Right forelimb (tissue), 1 donor: ENCODE measurements at places on chromosomes 5 and 9.
A peak's percentile ranks its signal among the peaks of the same experiment; 100 is the strongest.

- DNase-seq, result no peak
Measured at GRCh38 chr5:88398316-88398715, 129.7 kb upstream of the TMEM161B start.

DNA sequence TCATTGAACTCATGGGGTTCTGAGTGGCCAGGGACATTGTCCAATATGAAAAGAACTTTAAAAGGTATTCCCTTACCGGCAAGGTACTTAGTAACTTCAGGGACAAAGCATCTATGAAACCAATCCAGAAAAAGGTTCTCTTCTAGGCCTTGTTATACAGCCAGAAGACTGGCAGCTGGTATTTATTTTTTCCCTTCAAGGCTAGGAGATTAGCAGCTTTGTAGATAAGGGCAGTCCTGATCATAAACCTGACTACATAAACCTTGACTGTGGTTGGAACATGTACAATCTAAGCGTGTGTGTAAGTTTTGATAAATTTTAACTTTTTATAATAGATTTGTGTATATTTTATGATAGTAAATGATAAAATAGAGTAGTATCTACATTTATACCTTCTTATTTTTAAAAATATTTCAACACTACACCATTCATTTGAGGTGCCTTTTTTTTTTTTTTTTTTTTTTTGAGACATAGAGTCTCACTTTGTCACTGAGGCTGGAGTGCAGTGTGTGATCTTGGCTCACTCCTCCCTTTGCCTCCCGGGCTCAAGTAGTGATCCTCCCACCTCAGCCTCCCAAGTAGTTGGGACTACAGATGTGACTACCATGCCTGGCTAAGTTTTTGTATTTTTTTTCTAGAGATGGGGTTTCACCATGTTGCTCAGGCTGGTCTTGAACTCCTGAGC lies 24.5 kb downstream of the RANBP17 start:
- no peak for DNase-seq

GRCh38 chr5:3602785-3603502 lies 7.3 kb downstream of the IRX1 start:
- peak; percentile 65 for DNase-seq

GRCh38 chr5:178323961-178324360 lies 91.4 kb upstream of the PHYKPL start:
- DNase-seq, result peak; percentile 25

- no peak for DNase-seq
Measured at GRCh38 chr9:88533951-88534455, 975 bp upstream of the NXNL2 start.
